ENCODE measurements at places on chromosomes 4 and X.
A peak's percentile ranks its signal among the peaks of the same experiment; 100 is the strongest.

DNA sequence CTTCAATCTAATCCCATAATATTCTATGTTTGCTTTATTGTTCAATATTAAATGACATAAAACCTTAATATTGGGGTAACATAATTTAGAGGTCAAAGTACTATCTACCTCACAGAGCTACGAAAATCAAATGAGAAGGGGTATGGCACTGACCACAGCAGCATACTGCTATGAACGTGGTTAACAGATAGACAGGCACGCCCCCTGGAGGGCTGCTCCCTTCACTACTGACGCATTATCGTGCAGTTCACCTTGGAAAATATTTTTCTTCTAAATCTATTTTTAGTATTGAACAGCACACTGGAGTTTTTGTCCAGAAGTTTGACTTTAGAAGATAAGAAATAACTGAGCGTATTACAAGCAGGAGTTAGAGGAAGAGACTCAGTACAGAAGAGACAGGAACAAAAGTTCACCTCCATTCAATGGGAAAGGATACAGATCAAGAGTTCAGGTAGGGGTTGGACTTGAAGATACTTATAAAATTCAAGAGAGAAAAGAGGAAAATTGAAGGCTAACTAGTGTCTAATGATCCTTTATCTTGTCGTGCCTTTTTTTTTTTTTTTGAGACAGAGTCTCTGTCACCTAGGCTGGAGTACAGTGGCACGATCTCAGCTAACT is 22.7 kb downstream of the MAP9 start:
- no peak for DNase-seq

GRCh38 chr4:67779631-67780030 is 25.4 kb upstream of the GNRHR start:
- DNase-seq: no peak

GRCh38 chr4:53929955-53930798 is 134.2 kb downstream of the CHIC2 start:
- DNase-seq: peak; percentile 30

GRCh38 chrX:63439580-63439979 is 88.4 kb upstream of the SPIN4 start:
- no peak for DNase-seq

- DNase-seq: no peak
Observed at GRCh38 chr4:98448908-98449307, 187.7 kb downstream of the RAP1GDS1 start.

- DNase-seq: no peak
Observed at GRCh38 chr4:6489927-6490326, 17.5 kb upstream of the PPP2R2C start.

DNA sequence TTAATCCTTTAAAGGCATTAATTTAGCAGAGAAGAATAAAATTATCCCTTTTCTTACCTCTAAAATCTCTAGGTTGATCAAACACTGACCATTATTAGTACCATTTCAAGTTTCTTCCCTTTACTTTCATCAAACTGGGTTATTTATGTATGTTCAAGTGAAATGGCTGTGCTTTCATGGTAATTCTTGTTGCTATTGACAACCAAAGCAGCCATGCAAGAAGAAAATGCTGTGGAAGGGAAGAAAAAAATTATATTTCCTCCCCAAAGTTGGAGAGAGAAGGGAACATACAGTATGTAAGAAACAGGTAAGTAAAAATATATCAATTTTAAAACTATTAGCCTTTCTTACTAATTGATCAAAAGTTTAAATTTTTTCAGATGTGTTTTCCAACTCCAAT is 16.2 kb downstream of the NPNT start:
- no peak for DNase-seq

- no peak for DNase-seq
Observed at GRCh38 chr4:156636381-156636780, 335.2 kb downstream of the PDGFC start.

GRCh38 chr4:149343614-149344013 is 472.0 kb downstream of the IQCM start:
- DNase-seq: no peak

- DNase-seq: no peak
Observed at GRCh38 chr4:105751718-105752299, 43.2 kb downstream of the GSTCD start.

- DNase-seq: no peak
Observed at GRCh38 chr4:184503869-184504300, 29.5 kb upstream of the IRF2 start.

DNA sequence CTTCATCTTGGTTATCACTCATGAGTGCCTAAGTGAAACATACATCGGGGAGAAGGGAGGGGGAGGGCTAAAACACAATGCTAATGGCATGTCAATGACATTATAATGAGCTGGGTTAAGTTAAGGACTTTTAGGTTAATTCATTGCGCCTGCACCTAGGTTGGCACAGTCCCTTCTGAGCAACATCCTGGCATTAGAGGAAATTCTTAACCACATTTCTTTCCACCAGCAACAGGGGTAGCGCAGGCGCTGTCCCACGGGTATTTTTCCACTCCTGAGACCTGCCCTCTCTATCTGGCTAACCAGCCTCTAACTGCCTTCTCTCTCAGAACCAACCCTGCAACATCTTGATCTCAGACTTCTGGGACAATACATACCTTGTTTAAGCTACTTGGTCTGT is 39.0 kb upstream of the PROM1 start:
- no peak for DNase-seq

DNA sequence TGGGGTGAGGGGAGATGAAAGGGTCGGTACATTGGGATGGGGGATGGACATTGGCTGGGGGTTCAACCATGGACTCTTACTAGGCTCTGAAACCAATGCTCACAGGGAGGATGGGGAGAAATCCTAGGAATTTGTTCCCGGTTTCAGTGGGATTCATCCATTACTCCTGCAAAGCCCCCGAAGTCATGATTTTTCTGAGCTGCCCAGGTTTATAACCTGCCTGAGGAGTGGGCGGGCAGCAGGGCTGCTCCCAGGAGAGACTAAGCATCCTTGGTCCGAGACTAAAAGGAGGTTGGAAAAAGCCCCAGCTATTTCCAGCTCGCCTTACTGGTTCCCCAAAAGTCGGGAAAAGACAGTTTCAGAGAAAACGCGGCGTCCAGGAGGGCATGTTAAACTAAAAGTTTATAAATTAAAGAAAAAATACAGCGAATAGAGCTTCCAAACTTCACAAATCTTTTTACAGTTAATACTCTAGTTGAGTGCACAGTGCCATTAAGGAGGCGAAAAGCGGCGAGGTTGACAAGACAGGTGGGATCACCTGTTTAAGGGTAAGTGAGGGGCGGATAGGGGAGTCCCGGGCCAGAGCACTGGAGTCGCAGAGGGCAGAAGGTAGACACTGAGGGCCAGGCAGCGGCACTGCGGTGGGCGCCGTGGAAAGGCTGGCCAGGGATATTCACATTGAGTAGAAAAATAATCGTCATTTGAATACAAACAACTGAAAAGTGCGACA is 3.7 kb downstream of the NKX3-2 start:
- DNase-seq: no peak

DNA sequence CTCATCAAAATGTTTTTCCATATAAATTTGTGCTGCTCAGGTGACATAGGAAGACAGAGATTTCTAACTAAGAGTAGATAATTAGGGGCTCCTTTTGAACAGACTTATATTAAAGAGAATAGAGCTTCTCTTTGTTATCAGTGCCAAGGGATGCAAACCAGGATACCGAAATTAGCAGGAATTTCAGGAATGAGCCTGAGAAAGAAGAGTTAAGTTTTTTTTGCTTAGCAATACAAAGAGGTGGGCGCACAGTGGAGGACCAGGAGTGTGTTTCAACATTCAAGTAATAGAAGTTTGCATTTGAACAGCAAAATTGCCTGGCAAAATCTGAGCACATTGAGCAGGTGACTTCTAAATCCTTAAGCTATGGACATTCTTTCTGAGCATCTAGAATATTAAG is 541.3 kb downstream of the GBA3 start:
- no peak for DNase-seq

GRCh38 chr4:177147668-177148067 is 162.0 kb upstream of the NEIL3 start:
- DNase-seq: no peak

DNA sequence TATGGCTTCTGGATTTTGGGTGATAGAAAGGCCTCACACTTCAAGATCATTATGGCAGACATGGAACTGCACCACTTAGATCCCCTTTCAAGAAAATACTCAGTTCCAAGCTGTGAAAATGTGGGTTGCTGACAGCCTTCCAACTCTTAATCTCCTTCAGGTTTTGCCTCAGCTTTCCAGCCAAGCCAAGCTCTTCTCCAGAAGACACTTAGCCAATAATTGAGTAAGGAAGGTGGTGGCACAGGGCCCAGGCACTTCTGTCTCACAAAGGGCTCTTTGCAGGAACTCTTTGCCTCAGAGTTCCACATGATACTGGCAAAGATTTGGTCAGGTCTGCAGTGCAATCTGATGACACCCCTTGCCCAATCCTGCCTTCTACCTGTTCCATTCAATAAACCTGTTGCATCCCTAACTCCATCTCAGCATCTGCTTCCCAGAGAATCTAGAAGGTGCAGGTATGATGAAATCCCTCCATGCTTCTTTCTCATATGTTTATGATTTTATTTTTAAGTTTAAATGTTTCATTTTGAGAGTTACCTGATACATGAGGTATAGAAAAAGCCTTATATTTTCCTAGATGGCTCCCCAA is 30.6 kb downstream of the ANXA5 start:
- no peak for DNase-seq

GRCh38 chr4:87399148-87399547 is 8.2 kb upstream of the HSD17B11 start:
- no peak for DNase-seq

GRCh38 chr4:25919676-25920075 is 5.7 kb downstream of the SMIM20 start:
- DNase-seq: no peak

DNA sequence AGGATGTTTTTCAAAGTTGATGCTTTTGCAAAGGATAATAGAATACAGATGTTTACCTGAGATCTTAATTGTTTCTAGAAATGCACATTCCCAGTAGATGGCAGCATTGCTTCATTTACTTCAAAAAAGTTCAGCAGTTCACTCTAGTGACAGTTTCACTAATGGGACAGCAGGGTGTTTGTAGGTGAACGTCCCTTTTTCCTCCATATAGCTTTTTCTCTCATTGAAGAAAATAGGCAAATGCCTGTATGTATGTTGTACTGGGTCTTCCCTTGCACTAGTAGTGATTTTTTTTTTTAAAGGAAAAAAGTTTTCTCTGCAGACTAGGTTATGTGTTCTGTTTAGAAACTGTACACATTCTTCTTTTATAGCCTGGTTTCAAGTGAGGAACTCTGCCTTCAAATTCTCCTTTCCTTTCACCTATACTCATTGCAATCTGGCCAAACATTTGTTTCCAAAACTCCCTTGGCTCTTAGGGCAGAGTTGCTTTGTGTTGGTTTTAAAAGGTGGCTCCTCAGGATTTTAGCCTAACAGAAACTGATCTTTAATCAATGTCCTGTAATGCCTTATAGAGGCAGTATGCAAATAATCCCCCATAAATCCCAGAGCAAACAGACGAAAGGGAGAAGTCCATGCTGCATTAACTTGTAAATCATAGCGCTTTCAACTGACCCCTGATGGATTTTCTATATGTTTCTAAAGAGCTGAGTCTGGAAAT is 86.3 kb downstream of the EGF start:
- DNase-seq: no peak

DNA sequence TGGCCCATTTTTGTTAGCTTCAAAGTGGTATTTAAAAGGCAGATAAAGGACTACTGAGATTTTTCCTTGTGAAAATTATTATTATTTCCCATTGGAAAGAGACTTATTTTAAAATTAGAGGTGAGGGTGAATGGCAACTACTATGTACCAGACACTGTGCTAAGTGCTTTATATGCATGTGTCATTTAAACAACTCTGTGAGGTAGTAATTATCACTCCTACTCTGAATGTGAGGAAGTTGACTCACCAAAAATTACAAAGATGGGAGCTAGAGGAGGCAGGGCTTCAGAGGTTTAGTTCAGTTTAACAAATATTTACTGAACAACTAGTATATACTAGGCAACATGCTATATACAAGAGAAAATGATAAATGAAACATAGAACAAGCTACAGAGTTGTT is 78.2 kb downstream of the MSL3 start:
- DNase-seq: no peak

- no peak for DNase-seq
Observed at GRCh38 chr4:17166954-17167353, 268.5 kb upstream of the LDB2 start.

GRCh38 chr4:127698789-127699200 is 31.4 kb upstream of the SLC25A31 start:
- no peak for DNase-seq

DNA sequence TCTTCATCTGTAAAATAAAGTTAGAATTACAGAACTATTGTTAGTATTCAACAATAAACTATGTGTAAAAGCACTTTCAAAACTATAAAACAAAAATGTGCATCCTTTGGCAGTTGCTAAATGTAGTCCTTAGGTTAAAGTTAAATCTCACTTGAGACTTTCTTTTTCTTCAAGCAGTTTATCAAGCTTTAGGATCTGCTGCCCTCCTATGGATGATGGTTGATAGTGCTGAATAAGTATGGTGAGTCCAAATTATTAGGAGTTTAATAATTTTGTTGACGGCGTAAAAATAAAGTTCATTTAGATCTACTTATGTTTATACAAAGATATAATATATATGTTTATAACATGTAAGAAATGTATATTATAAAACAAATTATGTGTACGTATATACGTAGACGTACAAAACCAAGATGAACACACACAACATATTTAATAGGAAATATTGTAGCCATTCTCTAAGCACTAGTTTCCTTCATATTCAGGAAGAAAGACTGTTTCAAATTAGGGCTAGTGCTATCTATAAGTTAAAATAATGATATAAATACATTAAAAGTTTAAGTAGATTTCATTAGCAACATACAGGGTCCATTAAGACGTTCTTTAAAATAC is 22.3 kb downstream of the UGT2A2 start:
- no peak for DNase-seq

GRCh38 chr4:78691334-78691754 is 84.8 kb upstream of the BMP2K start:
- DNase-seq: no peak

GRCh38 chrX:57596516-57596915 is 4.7 kb downstream of the ZXDB start:
- DNase-seq: no peak

Measured in stimulated activated CD4-positive, alpha-beta T cell treated with anti-CD3 and anti-CD28 coated beads, Interleukin-1b, Interleukin-23, amount 100 ng/mL, for 24 hours (primary cell).